NCI-H1417 (cell line): ENCODE measurements at places on chromosomes 12 and 14.

- no peak for DNase-seq
These were observed 177.0 kb downstream of the ALX1 start for GRCh38 chr12:85457016-85457415.

GRCh38 chr12:123223241-123223668 is 9.7 kb downstream of the MPHOSPH9 start:
- DNase-seq: no peak

GRCh38 chr14:99125616-99126431 is 146.2 kb downstream of the BCL11B start:
- no peak for DNase-seq

DNA sequence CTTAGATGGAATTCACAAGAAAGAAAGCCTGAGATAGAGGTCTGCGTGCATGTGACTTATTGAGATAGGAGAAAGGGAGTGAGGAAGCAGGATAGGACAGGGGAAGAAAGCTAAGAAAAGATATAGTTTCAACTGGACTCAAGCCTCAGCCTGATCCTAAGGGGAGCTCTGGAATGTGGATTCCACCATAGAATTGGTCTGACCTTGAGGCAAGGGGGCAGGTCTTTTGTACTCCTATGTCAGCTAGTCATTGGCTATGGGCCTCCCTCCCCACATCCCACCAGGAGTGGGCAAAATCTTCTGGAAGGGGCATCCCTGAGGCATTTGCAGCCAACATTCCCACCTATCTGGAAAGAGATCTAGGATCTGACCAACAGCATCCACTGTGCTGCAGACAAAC is 88.5 kb upstream of the HSPB8 start:
- no peak for DNase-seq

GRCh38 chr12:20507711-20508110 is 139.4 kb downstream of the PDE3A start:
- DNase-seq: no peak

DNA sequence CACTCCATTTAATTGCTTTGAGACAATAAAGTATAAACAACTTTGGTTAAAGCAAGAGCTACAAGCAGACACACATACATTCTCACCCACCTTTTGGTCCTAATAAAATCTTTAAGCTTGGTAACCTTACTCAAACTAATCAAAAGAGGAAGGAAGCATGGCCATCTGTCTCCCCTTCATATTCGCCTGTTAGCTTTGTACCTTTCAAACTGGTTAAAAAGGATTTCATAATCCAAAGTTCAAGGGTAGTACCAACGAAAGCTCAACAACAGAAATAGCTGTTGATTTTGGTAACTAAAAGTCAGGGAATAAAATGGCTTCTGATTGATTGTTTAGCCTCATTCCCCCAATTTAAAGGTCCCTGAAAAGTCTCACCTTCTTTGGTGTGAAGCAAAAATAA is 456.9 kb downstream of the BCAT1 start:
- no peak for DNase-seq

GRCh38 chr12:25960143-25960542 is 1.7 kb downstream of the RASSF8 start:
- peak; percentile 6 for DNase-seq

- no peak for DNase-seq
These were observed 1.9 kb upstream of the MMP17 start for GRCh38 chr12:131826097-131826928.

DNA sequence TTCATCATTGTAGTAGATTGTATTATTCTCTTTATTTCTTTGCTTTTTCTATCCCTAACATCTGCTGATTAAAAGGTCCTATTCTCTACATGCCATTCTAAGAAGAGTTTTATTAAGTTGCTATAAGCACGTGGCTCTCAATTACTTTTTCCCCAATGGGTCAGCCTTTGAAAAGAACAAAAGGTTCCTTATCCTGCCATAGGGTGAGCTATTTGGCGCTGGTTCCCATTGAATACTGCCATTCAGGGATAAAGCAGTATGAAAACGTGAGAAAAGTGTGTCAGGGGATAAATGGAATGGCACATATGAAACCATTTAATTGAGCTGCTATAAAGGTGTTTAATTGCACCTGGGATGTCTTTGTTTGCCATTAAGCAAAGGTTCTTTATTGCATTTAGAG is 80.9 kb downstream of the SYNE2 start:
- no peak for DNase-seq

- DNase-seq: no peak
These were observed 18.4 kb downstream of the ANO6 start for GRCh38 chr12:45234139-45234865.

DNA sequence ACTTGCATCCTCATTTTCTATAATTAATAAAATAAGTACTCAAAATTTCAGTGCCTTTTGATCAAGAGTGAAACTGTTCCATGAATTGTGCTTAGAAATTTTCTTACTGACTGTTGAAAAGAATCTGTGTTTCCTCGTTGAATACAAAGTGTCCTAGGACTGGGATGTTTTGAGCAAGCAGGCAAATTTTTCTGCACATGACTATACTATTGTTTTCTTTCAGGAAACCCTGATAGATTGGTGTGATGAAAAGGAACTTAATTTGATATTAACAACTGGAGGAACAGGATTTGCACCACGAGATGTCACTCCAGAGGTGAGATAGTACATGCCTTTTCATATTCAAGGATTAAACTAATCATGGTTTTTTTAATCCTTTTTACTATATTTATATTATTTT is 316.3 kb downstream of the GPHN start:
- no peak for DNase-seq

DNA sequence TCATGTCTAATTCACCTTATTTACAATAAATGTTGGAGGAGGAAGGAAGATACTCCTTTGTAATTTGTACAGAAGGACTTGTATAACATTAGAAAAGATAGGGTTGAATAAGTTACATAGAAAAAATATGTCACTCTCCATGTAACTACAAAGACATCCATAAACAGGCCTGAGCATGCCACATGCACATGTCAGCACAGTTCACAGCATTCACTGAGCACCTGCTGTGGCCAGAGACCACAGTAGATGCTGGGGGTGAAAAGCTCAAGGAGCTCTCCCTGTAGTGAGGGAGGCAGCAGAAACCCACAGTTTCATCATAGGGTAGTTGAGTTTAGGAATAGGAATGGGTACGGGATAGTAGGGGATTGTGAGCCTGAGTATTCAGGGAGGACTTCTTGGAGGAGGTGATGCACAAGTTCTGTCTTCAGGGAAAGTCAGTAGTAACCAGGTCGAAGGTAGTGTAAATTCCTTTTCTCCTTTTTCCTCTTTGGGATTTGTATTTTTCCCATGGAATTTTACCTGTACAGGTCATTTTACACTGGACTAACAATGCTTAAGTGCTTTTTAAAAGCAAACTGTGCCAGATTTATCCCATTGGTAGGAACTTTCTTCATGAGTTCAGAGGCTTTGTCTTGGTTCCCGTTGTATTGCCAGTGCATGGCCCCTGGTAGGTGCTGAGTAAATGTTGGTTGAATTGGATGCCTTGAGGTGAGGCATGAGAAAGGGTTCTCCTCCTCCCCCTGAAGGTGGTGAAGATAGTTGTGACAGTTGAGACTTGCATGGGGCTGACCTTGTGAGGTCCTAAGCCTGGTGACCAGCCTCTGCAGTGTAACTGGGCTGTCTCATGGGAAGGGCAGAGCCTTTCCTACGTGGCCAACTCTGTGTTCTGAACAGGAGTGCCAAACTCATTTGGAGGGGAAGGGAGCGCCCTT is 20.2 kb downstream of the PRKCH start:
- DNase-seq: no peak

- no peak for DNase-seq
These were observed 8.3 kb downstream of the CALM1 start for GRCh38 chr14:90405101-90405500.

GRCh38 chr14:89024691-89025090 is 200.2 kb downstream of the TTC8 start:
- no peak for DNase-seq

DNA sequence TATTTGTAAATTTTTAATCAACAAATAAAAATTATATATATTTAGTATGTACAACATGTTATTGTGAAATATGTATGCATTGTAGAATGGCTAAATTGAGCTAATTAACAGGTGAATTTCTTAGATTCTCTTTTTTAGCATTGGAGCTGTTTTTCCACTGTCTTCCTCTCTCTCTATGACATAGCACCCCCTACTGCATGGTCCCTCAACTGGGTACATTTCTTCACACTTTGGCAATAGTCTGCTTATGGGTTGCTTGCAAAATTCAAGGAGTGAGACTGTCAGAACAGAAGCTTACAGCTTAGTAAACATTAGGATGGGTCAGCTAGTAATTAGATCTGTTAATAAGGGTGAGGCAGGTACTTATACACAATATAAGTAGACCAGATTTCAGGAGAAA is 658.5 kb upstream of the MGAT4C start:
- no peak for DNase-seq

DNA sequence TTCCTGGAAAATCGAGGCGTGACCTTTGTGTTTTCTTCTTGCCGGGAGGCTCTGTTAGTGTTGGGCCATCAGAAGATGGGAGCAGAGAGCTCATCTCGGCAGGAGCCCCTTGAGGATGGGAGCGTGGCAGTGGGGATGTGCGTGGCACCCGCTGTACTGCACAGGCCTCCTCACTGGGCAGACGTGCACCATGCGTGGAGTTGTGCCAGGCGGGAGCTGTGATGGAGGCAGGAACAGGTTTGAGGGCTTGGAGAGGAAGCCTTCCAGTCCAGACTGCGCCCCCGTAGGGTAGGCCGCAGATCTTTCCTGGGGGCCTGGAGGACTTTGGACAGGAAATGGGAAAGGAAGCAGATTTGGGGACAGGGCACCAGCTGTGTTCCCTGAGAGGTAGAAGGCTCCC is 197.5 kb downstream of the TSPAN9 start:
- no peak for DNase-seq
